Naive thymus-derived CD8-positive, alpha-beta T cell (primary cell): ENCODE measurements at places on chromosomes 3 and 15. TPM values are rescaled to one million over a fixed set of nuclear protein-coding genes. Genes with fewer than 3 reads are reported as not detected.

The CACNA2D2 gene
- 1.5 TPM for polyA plus RNA-seq

The TNNC1 gene
- 1.4 TPM for polyA plus RNA-seq

The SPTBN5 gene
- not detected for polyA plus RNA-seq

The ADGRG7 gene
- polyA plus RNA-seq: not detected

The EXD1 gene
- not detected for polyA plus RNA-seq

The BUB1B gene
- polyA plus RNA-seq: 0.54 TPM

The PLA2G4E gene
- polyA plus RNA-seq: not detected

The RAD54L2 gene
- polyA plus RNA-seq: 14.7 TPM

The ZPLD1 gene
- polyA plus RNA-seq: not detected

The TRH gene
- not detected for polyA plus RNA-seq

The COL6A5 gene
- polyA plus RNA-seq: not detected

The CLDN16 gene
- polyA plus RNA-seq: not detected

The NMNAT3 gene
- 2.9 TPM for polyA plus RNA-seq

The MYO5C gene
- polyA plus RNA-seq: 0.22 TPM

The HDGFL3 gene
- polyA plus RNA-seq: 2.9 TPM

The SLC26A6 gene
- polyA plus RNA-seq: 3.5 TPM
